Nucleus accumbens (tissue), 56 donors: ENCODE measurements at places on chromosomes 11 and 22.

DNA sequence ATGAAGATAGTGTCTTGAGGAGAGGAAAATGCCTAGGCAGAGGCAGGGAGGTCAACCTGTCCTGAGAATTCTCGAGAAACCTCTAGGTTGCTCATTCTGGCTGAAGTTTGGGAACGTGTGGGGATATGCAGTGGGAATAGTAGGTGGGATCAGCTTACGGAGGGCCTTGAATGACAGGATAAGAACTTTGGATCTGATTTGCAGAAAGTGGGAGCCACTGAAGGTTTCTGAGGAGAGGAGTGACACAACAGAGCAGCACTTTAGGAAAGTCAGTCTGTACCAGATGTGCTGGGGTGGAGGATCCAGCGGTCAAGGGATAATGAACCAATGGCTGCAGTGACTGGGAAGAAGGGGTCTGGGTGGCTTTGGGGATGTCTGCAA lies 2.4 kb downstream of the CD82 start:
- no peak for DNase-seq

GRCh38 chr11:77592727-77593126 lies 3.0 kb downstream of the AQP11 start:
- no peak for DNase-seq

DNA sequence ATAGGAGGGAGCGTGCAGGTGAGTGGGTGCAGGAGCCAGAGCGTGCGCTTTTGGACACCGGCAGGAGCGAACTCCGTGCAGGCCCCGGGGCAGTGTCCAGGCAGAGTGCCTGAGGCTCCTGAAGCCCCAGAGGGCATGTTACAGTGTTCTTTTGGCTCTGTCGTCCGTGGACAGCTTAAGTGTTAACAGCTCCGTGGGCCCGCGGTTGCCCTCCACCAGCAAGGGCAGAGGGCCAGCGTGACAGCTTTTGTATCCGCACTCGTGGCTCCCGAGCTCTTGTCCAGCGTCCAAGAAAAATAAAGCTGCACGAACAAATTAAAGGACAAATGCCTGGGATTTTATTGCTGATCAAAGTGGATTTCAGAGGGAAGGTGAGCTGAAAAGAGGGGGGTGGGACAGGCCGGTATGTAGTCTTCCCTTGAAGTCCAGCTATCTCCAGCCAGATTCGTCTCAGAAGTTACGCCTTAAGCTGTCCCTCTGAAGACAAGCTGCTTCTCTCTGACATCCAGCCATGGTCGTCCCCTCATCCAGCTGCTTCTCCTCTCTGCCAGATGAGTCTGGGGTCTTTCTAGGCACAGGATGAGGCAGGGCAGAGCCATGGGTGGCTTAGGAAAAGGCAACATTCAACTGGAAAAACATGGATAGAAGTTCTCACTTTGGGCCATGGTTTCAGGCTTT lies 968 bp upstream of the TMEM109 start:
- no peak for DNase-seq

DNA sequence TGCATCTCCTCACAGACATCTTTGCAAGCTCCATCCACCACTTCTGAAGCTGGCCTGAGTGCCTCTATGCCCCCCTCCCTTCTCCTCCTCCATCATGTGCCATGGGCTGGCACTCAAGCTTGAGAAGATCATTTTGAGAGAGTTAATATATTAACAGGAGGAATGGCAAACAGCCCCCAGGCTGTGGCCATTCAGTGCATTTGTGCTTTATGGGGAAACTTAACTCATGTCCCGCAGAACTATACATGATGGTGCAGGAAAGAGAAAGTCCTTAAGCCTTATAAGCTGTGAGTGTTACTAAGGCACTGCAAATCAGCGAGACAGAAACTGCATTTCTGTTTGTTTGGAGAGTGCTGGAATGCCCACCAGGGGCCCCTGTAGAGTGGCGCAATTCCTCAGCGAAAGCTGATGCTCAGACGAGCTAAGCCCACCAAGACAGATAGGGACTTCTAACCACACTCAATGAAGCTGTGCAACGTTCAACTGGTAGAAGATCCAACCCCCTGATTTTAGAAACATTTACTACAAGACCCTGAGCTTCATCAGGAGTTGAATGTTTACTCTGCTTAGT lies 26.8 kb upstream of the PHLDA2 start:
- no peak for DNase-seq

GRCh38 chr11:60281485-60281884 lies 1.0 kb downstream of the MS4A4A start:
- no peak for DNase-seq

DNA sequence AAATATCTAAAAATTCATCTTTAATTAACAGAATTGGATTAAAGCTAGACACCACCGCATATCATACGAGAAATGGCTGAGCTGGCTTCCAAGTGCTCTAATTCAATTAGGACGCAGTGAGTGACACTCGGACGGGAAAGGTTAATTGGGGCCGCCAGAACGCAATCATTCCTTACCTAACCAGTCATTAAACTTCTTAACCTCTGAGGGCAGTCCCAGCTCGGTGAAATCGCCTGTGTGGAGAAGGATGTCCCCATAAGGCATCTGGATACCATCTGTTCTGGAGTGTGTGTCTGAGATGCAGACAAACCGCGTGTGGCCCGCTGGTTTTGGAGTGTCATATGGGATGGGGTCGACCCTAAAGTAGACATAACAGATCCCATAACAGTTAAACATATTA lies 50.3 kb downstream of the MPPED2 start:
- DNase-seq, result no peak

- no peak for DNase-seq
These were observed 2.9 kb downstream of the MYO7A start for GRCh38 chr11:77130763-77131513.

DNA sequence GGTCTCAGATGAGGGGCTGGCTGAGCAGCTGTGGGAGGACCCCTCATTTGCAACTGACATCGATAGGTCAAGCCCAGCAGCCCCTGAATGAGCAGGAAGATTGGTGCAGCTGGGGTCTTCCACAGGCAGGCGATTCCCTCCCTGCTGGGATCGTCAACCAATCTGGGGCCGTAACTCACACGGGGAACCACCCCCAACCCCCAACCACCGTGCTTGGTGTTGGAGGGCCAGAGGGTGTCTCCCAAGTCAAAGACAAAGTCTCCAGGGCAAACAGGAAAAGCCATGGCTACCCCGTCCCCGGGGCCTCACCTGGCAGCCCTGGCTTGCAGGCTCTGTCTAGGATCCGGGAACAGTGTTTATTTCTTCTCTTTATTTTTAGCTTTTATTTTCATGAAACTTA lies 26.9 kb upstream of the SCUBE1 start:
- no peak for DNase-seq

GRCh38 chr11:102017026-102017425 lies 30.2 kb upstream of the CFAP300 start:
- DNase-seq, result no peak

- no peak for DNase-seq
These were observed 10.7 kb downstream of the KRTAP5-5 start for GRCh38 chr11:1640076-1640946.

DNA sequence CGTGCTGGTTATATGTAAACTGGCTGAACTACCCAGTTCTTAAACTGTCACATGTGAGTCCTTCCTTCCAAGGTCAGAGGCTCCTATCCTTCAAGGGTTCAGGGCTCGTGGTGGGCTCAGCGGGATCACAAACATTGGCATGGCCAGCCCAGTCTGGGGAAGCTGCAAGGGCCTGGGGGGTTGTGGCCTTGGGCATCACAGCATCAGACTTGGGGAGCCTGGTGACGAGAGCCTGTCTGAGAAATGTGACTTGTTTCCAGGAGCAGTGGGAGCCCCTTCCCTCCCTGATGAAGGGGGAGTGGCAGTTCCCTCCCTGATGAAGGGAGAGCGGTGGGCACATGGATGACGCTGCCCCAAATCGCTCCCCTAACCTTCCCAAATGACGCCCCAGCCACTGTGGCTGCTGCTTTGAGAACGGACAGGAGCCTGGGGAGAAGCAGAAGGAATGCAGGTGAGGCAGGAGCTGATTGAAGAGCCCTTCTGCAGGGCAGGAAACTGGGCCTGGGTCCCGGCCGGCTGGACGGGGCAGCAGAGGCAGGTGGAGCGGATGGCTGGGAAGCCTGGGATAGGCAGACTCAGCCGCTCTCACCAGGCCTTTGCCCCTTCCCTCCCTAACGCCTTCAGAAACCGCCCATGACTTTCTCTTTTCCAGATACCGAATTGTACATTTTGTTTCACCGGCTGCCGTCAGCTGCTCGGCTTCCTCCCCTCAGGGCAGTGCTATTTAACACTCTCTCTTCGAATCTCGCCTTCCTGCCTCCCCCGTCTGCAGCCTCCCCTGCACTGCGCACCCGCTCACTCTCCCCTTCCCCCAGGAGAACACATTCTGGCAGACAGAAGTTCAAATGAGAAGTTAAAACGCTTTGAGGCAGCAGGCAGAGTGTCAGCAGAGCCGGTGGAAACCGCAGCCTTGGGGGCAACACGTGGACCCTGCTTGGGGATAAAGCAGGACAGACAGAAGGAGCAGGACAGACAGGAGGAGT lies 1486.7 kb downstream of the BRD1 start:
- DNase-seq, result no peak

- DNase-seq, result no peak
These were observed 50.7 kb upstream of the CD44 start for GRCh38 chr11:35088226-35088625.

- DNase-seq, result no peak
These were observed 72.7 kb upstream of the TTC12 start for GRCh38 chr11:113241636-113242054.

- DNase-seq, result no peak
These were observed 2.8 kb downstream of the TMEM9B start for GRCh38 chr11:8961401-8961800.

- peak; percentile 97 for DNase-seq
These were observed 35.8 kb downstream of the NRXN2 start for GRCh38 chr11:64687204-64687603.

GRCh38 chr11:78806214-78807004 lies 231.7 kb upstream of the NARS2 start:
- no peak for DNase-seq

GRCh38 chr11:36349351-36350136 lies 53.5 kb downstream of the PRR5L start:
- no peak for DNase-seq

- DNase-seq, result no peak
These were observed 7.5 kb upstream of the PPARA start for GRCh38 chr22:46142548-46143490.

DNA sequence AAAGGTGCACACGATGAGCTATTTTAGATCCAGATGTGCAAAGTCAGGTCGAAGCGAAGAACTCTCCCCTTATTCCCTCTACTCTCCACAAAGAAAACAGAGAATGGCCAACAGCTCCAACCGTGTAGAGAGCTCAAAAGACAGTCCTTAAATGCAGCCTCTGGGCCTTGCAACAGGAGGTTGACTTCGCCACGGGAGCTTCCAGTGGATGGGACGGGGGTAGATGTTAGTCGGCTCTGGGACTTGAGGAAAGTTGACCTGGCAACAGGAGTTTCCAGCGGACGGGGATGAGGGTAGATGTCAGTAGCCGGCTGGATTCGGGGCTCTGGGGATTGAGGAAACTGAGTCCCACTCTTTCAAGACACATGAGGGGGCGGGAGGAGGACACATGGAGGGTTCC lies 450.4 kb downstream of the BRD1 start:
- no peak for DNase-seq

DNA sequence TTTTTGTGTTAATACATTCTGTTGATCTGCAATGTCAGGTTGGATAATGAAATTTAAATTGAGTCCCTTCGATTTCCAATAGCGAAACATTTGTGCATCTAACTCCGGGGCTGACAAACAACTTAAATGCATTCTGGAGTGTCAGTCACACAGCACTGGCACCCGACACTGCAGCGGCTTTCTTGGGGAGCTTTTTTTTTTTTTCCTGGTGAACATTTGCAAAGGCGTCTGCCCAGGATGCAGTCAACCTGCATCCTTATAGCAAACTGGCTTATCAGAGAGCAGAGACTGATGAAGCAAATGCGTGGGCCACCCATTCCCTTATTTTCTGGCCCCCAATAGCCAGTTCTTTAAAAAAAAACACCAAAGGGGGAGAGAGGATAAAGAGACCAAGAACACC lies 1167.7 kb downstream of the LRRC4C start:
- DNase-seq, result no peak

DNA sequence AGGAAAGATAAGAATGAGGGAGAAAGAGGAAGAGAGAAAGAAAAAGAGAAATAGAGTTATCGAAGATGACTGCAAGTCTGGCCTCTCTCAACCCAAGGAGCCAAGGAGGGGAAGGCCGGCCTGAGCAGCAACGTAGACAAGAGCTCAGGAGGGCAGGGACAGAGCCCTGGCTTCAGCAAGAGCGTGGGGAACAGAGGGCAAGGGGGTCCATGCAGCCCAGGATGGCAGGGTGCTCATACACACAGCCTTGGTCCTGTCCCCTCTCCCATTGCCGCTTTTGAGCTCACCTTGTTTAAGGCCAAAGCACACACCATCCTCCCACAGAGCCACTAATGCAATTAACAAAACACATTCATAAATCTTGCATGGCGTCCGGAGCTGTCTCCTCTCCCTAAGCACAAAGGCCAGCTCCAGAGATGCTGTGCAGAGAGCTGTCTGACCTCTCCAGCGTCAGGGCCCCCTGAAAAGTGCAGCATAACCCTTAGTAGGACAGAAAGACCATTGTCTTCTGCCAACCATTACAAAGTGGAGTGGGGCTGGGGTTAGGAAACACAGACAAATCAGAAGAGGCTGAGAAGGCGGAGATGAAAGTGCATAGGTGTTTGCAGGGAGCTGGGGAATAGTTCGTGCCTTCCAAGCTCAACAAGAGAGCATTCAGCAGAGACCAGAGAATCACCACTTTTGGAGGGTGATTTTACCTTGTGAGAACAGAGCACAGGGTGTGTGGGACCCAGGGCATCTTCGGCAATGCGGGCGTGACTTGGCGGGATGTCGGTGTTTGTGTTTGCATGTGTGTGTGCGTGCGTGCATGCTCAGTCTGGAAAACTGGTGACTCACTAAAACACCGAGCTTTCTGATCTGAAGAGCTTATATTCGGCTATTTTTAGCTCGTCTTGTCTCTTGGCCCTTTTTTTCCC lies 28.2 kb upstream of the JAM3 start:
- DNase-seq, result no peak

DNA sequence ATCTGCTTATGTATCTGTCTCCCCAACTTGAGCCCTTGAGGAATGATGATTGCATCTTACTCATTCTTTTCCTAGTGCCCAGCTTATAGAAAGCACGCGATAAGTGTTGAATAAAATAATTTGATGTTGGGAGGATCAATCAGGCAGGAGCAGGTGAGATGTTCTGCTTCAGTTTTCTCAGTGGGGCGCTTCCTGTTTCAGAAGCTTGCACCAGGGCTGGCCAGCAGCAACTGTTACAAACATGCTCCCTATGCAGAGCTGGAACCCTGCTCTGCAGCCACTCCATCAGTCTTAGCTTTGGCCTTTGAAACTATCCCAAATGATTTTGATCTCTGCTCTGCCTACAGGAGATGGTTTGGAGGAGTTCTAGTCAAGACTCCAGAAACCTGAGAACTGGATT lies 3.9 kb downstream of the ENDOD1 start:
- no peak for DNase-seq

DNA sequence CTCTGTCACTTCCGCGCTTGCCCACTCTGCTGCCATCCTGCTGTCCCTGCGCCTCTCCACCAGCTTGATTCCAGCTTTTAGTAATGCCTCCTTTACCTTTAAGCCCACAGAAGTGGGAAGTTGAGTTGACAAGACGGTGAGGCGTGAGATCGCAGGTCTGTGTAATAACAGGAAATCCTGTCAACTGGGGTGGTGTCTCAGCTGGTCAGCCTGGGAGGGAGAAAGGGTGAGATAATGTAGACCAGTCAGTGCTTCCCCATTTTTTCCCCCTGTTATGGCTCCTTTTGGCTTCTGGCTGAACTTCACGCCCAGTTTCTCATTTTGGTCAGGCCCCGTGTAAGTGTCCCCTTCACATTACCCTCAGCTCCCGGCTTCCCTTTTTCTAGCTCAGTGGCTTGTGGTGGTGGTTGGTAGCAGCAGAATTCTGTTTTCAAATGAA lies 98.9 kb downstream of the TRAF6 start:
- DNase-seq, result no peak
